Bronchus fibroblast of lung (primary cell): ENCODE measurements at places on chromosomes 5 and 9. TPM values are rescaled to one million over a fixed set of nuclear protein-coding genes. Genes with fewer than 3 reads are reported as not detected.

Gene OGN
- 0.15 and 0.17 TPM in 2 replicates for total RNA-seq

Gene EQTN
- total RNA-seq = not detected in 2 replicates

Gene C9orf50
- 0.50 TPM in 1 of 2 replicates, not detected in the other for total RNA-seq

Gene CCDC192
- total RNA-seq = not detected in 2 replicates

Gene ANAPC2
- 10.3 and 15.3 TPM in 2 replicates for total RNA-seq

Gene MUSK
- 0.15 and 0.17 TPM in 2 replicates for total RNA-seq

Gene CDC25C
- 21.9 and 29.4 TPM in 2 replicates for total RNA-seq

Gene SPATA31A3
- not detected in 2 replicates for total RNA-seq

Gene RFESD
- total RNA-seq = 1.5 and 2.2 TPM in 2 replicates

Gene KIF27
- 0.67 and 1.5 TPM in 2 replicates for total RNA-seq

Gene FCHO2
- total RNA-seq = 2.4 and 5.5 TPM in 2 replicates

Gene HK3
- total RNA-seq = not detected in 2 replicates
